Foreskin melanocyte (primary cell): ENCODE measurements at places on chromosomes 2 and 18.

DNA sequence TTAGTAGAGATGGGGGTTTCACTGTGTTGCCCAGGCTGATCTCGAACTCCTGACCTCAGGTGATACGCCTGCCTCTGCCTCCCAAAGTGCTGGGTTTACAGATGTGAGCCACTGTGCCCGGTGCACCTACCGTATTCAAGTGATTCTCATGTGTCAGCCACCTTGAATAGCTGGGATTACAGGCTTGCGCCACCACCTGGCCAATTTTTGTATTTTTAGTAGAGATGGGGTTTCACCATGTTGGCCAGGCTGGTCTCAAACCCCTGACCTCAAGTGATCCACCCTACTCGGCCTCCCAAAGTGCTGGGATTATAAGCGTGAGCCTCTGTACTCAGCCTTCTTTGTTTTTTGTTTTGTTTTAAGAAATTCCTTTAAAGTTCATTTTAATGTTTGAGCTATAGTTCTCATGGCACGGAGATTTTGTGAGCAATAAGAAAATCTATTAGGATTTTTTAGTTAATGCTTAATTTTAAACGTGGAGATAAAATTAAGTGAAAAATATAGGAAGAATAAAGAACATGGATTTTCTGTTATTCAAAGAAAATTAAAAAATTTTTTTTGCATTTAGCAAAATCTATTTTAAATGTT lies 242.6 kb downstream of the PHLPP1 start:
- no peak for DNase-seq

- no peak for DNase-seq
Measured at GRCh38 chr2:234770031-234770506, 181.7 kb upstream of the SH3BP4 start.

GRCh38 chr2:60292242-60292641 lies 261.2 kb downstream of the BCL11A start:
- no peak for DNase-seq

DNA sequence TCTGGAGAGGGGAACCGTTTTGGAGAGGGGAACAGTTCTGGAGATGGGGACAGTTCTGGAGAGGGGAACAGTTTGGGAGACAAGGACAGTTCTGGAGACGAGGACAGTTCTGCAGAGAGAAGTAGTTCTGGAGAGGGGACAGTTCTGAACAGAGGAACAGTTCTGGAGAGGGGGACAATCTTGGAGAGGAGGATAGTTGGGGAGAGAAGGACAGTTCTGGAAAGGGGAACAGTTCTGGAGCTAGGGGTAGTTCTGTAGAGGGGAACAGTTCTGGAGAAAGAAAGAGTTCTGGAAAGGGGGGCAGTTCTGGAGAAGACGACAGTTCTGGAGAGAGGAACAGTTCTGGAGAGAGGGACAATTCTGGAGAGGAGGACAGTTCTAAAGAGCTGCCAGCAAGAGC lies 745.9 kb downstream of the GALR1 start:
- no peak for DNase-seq

DNA sequence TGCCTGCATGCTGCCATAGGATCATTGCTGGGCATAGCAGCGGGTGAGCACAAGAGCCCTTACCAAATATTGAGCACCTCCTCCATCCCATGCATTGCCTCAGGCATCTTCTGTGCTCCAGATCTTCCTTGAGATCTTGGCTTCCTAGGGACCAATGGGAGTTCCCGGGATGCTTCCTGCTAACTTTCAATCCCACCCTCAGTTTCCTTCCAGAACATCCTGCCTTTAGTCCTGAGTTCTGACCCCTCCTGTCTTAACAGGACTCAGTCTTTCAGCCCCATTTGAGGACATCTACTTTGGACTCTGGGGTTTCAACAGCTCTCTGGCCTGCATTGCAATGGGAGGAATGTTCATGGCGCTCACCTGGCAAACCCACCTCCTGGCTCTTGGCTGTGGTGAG lies 15.3 kb downstream of the SLC14A1 start:
- no peak for DNase-seq

DNA sequence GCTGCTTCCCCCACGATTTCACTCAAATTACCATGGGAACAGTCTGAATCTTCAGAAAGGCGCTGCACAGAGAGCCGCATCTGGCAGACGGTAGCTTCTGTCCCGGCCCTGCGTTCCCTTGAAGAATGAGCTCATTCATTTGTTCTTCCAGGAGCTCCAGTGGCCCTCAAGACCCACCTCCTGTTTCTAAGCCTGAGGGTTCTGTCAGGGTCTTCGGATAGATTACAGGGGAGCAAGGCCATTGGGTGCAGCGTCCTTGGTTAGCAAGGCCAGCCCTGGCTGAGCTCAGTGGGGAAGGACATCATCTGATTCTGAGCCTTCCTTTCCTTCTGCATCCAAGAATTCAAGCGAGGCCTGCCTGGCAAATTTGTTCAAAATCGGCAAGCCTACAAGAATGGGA lies 111.9 kb downstream of the PDCL3 start:
- no peak for DNase-seq

DNA sequence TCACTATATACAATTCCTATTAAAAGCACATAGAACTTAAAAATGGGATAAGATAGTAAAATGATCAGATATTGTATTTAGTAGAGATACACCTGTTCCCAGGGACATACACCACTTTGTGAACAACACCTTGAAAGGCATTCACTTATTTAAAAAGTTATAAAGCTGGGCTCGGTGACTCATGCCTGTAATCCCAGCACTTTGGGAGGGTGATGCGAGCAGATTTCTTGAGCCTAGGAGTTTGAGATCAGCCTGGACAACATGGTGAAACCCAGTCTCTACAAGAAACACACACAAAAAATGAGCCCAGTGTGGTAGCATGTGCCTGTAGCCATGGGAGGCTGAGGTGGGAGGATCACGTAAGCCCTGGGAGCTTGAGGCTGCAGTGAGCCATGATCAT lies 90.9 kb downstream of the RAPGEF4 start:
- DNase-seq: no peak

- DNase-seq: no peak
Measured at GRCh38 chr2:106537047-106537446, 49.9 kb downstream of the CD8B2 start.

DNA sequence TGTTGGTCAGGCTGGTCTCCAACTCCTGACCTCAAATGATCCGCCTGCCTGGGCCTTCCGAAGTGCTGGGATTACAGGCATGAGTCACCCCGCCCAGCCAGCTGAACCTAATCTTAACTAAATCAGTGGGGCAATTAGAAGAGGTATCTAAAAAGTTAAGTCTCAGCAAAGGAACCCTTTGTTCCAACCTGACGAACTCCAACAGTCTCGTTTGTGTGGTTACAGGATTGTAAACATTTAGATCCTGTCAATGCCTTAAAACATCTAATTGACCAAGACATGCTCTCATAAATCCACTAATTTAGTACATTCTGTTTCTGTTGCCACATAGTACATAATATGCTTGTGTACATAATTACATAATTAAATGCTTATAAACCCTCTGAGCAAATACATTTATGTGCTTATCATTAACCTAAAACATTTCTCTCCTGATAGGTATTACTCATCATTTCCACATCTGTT lies 31.1 kb upstream of the STK39 start:
- no peak for DNase-seq

- DNase-seq: no peak
Measured at GRCh38 chr2:45190481-45190942, 181.3 kb upstream of the SIX2 start.

DNA sequence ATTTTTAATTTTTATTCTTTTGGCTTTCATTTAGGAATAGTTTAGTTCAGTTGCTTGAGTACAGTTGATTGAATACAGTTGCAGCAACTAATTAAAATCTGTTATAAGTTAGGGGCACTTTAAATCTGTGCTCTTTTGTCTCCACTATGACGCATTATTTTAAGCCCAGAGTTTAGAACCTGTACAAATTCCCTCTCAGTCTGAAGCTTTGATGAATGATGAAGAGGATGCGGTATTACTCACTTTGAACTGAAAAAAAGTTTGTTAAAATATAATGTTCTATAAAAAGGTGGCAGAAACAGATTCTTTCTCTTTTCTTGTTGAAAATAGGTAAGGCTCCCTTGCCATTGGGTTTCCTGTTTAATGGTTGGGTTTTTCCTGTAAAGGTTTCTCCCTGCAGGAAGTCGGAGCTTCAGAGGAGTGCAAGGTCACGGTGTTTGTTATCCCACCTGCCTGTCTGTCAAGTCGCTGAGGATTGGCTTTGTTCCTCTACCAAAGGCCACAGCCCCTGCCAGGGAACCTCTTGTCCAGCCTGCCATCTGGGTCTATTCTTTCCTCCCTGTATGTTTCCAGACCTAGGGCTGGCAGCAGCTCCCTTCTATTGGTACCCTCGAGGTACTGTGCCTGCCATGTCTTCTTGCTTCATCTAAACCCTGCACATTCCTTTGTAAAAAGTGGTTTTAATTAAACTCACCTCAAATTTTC lies 43.8 kb upstream of the FN1 start:
- no peak for DNase-seq

GRCh38 chr2:120394764-120395163 lies 48.8 kb downstream of the INHBB start:
- no peak for DNase-seq

DNA sequence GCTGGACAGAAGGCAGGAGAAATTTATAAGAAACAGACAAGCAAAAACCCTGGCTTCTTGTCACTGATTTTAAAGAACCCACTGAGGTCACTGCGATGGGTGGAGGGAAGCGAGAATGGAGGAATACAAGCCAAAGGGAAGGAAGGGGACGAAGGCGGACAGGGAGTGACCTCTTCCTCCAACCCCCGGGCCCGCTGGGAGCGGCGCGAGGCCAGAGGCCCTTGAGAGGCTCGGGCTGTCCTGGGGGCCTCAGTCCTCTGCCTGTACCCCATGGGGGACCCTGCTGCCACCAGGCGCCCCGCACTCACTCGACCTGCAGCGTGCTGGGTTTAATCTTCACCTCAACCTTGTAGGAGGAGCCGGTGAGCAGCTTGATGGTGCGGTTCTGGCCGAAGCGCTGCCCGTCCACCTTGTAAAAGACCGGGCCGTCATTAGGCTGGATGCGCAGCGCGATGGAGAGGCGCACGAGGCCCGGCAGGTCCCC lies 793 bp downstream of the CNRIP1 start:
- DNase-seq: no peak

- peak; percentile 27 for DNase-seq
Measured at GRCh38 chr2:24898122-24899109, 21.6 kb downstream of the ADCY3 start.

GRCh38 chr2:44546459-44547127 lies 184.8 kb downstream of the CAMKMT start:
- DNase-seq: no peak

DNA sequence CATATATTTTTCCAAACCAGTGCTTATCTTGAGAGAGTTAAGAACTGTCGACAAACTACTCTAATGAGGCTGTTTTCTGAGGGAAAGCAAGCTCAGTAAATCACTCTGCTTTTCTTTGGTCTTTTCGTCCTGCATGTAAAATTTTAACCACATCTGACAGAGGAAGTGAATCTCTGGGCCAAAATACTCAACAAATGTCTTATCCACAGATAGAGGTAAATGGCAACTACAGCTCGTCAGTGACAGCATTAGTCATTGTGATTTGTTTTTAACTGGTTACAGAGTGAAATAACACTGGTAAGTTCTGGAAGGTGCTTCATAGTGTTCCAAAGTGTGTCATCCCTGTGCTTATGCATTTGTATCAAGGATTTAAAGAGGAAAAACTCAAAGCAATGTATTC lies 82.6 kb upstream of the SLC8A1 start:
- no peak for DNase-seq

DNA sequence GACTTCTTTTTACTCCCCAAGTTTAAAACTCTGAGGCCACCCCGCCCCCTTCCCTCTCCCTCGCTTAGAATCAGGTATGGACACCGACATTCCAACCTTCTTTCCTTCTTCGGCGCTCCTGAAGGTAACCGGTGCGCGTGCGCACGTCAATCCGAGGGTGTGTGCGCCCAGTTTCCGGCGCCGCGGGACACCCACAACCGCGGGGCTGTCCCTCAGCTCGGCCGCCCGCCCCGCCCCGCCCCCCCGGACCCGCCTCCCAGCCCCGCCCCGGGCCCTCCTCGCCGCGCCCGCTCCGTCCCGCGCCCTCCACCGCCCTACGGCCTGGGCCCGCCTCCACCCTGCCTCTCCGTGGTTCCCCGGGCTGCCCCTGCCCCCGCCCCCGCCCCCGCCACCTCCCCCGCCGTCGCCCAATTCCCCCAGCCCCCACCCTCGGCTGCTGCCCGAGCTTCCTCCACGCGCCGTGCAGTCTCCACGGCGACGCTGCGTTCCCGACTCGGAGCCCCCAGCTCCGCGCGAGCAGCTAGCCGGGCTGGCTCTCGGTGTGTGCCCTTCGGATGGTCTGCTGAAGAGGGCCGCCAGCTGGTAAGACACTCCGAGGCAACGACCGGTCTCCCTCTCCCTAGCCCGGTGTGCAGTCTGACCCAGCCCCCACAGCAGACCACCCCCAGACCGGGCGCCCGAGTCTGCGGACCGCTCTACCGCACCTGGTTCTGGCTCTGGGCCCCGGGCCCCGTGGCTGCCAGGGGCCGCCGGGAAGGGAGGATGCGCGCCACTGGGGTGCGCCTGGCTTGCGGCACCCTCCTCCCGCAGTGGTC lies 635 bp downstream of the ERICH2 start:
- DNase-seq: peak; percentile 7

- no peak for DNase-seq
Measured at GRCh38 chr18:10476338-10476791, 21.9 kb downstream of the APCDD1 start.

DNA sequence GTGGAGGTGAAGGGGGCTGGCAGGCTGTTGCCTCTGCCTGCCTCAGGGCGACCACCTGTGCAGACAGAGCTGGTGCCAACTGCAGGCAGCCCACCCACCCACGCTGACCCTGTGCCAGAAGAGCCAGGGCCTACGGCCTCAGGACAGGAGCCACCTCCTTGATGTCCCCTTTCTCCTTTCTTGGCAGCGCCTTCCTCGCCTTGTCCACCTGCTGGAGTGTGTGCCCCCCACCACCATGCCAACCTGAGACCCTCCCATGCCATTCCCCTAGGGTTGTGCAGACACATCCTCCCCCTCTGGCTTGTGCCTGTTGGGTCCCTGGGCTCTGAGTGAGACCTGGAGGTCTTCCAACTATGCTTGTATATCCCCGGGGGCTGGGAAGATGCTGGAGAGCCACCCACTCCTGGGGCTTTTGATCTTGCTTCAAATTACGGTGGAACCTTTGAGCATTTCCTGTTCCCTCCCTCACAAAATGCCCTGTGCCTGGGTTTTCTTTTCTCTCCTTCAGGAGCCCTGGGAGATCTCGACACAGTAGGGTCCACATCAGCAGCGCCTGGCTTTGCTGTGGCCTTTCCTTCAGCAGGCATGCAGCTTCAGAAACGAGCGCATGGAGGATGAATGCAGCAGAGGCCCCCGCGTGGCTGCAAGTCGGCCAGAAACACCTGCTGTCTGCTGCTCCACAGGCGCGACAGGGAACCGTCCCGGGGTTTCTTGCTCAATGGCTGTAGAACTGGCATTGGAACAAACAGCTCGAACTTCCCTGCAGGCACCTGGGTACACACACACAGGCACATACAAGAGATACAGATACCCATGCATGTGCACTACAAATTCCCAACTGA lies 65.9 kb upstream of the SH3RF3 start:
- DNase-seq: no peak

DNA sequence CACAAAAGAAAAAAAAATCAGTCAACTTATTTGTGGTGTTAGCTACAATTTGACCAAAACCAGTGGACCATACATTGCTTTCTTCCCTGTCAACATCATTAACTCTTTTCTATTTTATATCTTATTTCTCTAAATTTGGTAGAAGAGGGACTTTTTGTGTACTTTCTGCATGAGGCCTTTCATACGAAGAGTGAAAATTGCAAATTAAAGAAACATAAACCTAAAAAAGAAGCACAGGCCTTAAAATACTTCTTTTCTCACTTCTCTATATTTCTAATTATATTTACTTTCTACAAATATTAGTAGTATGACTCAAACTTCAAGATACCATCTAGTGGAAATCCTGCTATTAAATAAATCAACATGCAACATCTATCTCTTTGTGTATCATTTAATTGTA lies 1073.4 kb upstream of the ZEB2 start:
- no peak for DNase-seq

- no peak for DNase-seq
Measured at GRCh38 chr2:105904938-105905337, 160.2 kb downstream of the NCK2 start.
